ENCODE measurements at places on chromosomes 1 and 21.

- no peak for DNase-seq
Measured at GRCh38 chr1:71448444-71448843, 367.6 kb upstream of the ZRANB2 start.

DNA sequence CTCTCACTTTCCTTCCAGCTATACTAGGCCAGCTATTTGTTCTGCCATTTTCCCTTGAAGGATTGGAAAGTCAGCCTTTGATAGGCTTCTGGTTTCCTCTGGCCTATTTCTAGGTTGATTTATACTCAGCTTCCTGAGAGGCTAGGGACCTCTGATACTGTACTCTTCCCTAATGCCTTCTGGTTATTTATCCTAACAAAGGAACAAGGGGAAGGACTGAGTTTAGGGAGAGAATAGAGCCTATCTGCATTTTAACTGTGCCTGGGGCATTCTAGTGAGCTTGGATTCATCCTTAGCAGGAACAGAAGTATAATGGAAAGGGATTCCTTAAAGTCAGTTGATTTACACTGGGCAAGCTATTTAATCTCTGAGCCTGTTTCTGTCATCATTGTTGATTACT, 11.8 kb upstream of the TMEM39B start:
- DNase-seq: no peak

DNA sequence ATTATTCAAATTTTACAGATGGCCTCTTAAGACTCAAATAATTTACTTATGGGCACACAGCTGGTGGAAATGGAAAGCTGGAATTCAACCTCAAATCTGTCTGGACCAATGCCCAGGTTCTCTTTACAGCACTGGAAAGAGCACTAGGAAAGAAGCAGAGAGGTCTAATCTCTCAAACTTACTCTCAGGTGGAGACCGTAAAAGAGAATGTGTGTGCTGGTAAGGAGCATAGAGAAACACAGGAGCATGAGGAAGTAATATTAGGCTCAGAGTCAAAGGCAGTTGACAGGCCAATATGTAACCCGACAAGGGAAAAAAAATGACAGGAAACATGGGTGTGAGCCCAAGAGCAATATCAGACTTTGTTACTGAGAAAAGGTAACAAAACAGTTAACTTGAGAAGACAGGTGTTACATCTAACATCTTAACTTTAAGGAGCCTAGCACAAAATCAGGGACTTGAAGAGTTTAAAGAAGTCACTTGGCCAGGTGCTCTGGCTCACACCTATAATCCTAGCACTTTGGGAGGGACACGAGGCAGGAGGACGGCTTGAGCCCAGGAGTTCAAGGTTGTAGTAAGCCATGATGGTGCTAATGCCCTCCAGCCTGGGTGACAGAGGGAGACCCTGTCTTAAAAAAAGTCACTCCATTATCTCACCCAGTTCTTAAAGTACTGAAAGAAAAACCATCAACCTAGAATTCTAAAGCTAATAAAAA, 20.7 kb downstream of the PPP1R15B start:
- no peak for DNase-seq

DNA sequence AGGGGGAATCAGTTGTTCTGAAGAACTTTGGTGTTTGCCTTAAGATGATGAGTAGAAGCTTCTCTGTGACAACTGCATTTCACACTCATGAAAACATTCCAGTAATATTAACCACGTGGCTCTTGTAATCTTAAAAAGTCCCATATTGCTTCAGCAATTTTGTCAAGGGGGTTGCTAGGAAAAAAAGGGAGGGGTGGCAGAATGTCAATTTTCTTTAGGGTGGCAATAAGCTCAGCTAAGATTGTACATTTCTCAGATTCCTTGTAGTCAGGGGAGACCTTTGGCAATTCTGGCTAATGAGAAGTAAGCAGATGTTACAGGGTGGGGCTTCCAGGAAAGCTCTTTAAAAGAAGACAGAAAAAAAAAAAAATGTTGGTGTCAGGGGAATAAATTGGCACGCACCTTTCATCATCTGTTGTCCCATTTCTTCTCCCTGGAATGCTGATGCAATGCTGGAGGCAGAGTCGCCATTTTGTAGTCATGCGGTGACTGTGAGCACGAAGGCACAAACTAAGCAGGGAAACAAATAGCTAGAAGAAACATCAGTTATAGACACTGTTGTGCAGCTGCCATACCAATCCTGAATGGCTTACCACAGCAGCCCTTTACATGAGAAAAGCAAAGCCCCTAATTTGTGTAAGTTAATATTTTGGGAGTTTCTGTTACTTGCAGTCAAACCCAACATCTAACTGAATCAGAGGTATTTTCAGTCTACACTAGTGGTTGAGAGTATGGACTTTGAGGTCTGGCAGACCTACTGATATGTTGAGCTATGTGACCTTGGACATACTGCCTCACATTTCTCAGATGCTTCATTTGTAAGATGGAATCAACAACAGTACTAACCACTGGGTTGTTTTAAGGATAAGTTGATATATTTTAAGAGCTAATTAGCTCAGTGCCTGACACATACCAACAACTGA, 56.1 kb upstream of the MRPS6 start:
- no peak for DNase-seq

GRCh38 chr1:224929335-224930237, at the start of gene DNAH14:
Gene DNAH14 (plus strand): TSS chr1:224929675. CDS start chr1:224952703, 23,028 bp downstream.
- DNase-seq: peak; percentile 69

DNA sequence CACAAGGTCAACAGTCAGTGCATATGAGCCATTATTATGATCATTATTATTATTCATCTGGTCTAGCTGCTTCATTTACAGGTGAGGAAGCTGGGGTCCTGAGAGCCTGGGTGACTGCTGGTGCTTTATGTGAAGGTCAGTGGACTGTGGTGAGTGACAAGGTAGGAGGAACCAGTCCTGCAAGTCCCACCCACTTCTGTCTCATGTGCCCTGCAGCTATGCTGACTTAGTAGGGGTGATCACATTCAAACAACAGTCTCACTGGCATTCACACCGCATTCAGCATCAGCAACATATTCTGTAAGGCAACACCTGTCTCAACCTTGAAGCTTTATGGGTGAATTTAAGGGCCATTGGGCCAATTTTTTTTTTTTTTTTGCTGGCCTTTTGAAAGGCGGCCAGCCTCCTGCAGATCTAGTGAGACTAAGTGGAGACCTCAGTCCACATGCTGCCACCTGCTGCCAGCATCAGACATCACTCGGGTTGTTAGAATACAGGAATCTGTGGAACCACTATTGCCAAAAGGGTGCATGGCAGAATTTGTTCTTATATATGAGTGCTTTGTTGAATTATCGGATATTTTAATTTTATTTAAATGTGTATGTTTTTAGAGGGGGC, 59.9 kb upstream of the CACNA1E start:
- DNase-seq: peak; percentile 65

GRCh38 chr21:36545776-36546511, 66.0 kb upstream of the CLDN14 start:
- DNase-seq: no peak
